Stimulated activated CD4-positive, alpha-beta T cell treated with anti-CD3 and anti-CD28 coated beads, Interleukin-1b, Interleukin-23, amount 100 ng/mL, for 1 hour (primary cell): ENCODE measurements at places on chromosomes 5 and 9.

GRCh38 chr5:40046792-40047191 lies 622.0 kb upstream of the DAB2 start:
- DNase-seq: no peak

DNA sequence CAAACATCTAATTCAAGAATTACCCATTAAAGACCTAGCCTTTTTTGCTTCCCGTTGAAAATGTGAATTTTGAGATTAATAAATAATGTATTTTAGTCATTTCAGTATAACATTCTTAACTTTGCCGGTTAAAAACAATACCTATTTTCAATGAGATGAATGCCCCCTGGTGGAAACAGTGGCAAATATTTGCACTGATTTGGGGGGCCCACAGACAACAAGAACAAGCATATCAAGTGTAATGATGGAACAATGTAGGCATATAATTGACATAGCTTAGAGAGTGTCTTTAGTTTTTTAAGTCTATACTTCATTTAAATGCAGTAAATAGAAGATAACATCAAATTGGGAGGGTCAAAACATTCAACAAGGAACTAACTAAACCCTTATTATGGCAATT lies 111.9 kb downstream of the NTRK2 start:
- no peak for DNase-seq

GRCh38 chr9:93128715-93129224 lies 5.3 kb downstream of the NINJ1 start:
- no peak for DNase-seq

DNA sequence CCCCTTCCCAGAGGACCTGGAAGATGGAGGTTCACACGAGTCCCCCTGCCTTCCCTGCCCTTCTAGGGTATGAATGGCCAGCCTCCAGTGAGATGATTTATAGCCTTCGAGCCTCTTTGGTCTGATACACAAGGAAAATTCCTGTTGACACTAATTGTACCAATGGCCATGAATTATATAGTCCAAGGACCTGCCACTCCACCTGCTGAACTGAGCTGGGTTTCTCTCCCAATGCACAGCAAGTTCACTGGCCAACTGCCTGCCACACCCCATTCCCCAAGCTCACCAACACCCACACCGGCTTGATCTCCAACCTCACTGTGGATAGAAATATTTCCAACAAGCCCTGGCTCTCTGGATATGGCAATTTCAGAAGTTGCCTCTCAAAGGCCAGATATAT lies 9.3 kb upstream of the ADRA1B start:
- no peak for DNase-seq

- DNase-seq: no peak
These were observed 15.4 kb downstream of the CCDC69 start for GRCh38 chr5:151208481-151208914.

GRCh38 chr5:168931638-168932345 lies 352.6 kb upstream of the PANK3 start:
- DNase-seq: no peak

GRCh38 chr9:20376731-20377375 lies 245.4 kb downstream of the MLLT3 start:
- no peak for DNase-seq

GRCh38 chr9:126515001-126515872 lies 98.5 kb upstream of the LMX1B start:
- no peak for DNase-seq

GRCh38 chr9:28155067-28155466 lies 581.8 kb upstream of the C9orf72 start:
- DNase-seq: no peak

DNA sequence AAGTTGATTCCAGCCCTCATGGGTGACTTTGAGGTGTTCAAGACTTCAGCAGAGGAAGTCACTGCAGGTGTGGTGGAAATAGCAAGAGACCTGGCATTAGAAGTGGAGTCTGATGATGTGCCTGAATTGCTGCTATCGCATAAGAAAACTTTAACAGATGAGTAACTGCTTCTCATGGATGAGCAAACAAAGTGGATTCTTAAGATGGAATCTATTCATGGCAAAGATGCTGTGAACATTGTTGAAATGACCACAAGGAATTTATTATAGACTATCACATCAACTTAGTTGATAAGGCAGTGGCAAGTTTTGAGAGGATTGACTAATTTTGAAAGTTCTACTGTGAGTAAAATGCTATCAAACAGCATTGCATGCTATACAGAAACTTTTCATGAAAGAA lies 17.1 kb upstream of the POU4F3 start:
- DNase-seq: no peak

DNA sequence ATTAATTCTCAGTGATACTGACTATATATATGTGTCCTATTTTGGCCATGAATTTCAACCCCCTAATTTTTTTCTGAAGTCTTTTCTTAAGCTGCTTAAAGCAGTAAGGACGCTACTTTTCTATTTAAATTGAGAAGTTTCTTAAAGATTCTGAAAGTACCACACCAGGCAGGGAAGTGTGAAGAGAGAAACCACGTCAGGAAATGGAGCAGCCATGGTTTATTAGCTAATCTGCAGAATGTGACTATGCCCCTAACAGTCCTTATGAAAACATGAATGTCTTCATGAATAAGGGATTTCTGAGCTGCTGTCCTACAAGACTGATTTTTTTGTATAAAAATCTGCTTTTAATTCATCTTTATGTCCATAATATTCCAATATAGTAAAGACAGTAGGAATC lies 1724.3 kb upstream of the C9orf72 start:
- no peak for DNase-seq

- no peak for DNase-seq
These were observed 216.3 kb downstream of the TTLL11 start for GRCh38 chr9:121876658-121877271.

GRCh38 chr9:100307080-100307479 lies 45.7 kb downstream of the TEX10 start:
- DNase-seq: no peak

DNA sequence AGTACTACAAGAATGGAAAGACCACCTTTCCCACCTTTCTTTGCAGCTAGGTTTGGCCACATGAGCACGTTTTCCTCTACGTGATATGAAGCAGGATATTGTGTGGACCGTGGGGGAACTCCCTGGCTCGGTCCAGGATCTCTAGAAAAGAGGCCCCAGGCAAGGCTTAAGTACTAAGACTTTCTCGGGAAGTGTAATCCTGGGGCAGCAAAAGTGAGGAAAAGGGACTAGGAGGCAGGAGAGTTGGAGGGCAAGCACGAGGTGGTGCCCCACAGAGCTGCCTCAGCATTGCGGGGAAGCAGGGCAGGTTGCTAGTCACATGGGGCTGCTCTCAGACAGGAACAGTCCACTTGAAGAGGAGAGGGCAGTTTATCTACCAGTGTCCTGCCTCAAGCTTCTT lies 235.1 kb downstream of the GADD45G start:
- DNase-seq: no peak

- DNase-seq: no peak
These were observed 22.9 kb upstream of the AOPEP start for GRCh38 chr9:94703488-94704140.

GRCh38 chr5:55750499-55750898 lies 12.6 kb downstream of the DDX4 start:
- DNase-seq: no peak

DNA sequence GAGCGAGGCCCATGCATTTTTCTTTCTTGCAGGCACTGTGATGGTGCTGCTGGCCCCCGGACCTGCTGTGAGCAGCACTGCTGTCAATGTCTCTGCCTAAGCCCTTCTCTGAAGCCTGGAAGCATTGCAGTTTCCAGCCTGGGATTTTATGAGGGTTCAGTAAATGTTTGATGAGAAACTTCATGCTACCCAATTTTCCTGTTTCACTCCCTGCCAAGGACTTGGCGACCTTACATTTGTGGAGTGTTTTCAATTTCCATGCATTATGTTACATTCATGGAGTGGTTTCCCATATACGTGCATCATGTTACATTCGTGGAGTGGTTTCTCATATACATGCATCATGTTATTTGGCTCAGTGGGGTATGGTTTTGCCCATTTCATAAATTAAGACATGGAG lies 90.7 kb upstream of the PTCH1 start:
- no peak for DNase-seq

GRCh38 chr5:59091965-59092364 lies 509.1 kb downstream of the RAB3C start:
- DNase-seq: no peak

DNA sequence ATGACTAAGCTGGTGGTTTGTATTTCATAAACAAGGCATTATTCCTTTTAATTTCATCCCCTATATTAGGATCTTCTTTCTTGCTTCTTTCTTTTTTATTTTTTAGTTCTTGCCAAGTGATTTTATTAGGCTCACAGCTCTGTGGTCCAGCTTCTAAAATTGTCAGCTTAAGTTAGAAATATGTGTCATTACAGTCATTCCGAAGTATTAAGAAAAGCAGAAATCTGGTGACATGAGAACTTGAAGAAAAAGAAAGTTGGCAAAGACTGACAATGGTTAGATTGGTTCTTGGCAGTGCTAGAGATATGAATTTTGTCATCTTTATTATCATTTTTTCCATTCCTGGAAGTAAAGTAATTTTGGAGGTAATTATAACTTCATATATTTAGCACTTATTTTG lies 166.5 kb upstream of the PRR16 start:
- no peak for DNase-seq

DNA sequence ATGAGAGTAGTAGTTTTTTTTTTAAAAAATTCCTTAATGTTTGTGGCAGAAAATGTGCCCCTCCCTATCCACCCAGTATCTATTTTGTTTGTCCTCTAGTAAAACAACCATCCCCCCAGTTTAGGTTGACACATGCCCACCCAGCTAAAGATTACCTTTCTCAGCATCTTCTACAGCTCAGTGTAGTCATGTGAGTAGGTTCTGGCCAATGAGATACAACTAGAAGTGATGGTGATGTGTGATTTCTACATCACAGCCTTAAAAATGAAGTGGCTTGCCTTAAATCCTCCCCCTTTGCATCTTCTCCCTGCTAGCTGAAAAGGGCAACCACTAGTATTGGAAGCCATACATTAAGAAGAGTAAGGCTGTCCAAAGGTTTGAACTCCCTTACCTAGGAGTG lies 14.9 kb downstream of the CHD1 start:
- DNase-seq: no peak

DNA sequence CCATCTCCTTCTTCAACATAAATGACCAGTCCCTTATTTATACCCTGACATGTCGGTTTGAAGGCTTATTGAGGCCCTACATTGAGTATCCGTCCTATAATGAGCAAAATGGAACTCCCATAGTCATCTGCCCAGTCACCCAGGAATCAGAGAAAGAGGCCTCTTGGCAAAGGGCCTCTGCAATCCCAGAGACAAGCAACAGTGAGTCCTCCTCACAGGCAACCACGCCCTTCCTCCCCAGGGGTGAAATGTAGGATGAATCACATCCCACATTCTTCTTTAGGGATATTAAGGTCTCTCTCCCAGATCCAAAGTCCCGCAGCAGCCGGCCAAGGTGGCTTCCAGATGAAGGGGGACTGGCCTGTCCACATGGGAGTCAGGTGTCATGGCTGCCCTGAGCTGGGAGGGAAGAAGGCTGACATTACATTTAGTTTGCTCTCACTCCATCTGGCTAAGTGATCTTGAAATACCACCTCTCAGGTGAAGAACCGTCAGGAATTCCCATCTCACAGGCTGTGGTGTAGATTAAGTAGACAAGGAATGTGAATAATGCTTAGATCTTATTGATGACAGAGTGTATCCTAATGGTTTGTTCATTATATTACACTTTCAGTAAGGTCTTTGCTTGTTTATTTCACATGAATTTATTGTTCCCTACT lies 38.2 kb upstream of the BTNL3 start:
- DNase-seq: no peak

DNA sequence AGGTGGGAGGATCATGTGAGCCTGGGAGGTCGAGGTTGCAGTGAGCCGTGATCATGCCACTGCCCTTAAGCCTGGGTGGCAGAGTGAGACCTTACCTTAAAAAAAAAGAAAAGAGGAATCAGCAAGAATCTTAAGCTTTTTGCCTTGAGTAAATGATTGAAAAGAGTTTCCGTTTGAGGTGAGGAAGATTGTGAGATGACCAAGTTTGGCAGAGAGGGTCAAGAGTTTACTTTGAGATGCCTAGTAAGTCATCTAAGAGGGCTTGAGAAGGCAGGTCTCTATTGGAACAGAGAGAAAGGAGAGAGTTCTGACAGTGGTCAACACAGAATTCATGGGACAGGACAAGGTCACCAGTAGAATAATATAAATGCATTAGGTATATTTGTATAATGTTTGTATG lies 572.1 kb downstream of the TLE4 start:
- DNase-seq: no peak

DNA sequence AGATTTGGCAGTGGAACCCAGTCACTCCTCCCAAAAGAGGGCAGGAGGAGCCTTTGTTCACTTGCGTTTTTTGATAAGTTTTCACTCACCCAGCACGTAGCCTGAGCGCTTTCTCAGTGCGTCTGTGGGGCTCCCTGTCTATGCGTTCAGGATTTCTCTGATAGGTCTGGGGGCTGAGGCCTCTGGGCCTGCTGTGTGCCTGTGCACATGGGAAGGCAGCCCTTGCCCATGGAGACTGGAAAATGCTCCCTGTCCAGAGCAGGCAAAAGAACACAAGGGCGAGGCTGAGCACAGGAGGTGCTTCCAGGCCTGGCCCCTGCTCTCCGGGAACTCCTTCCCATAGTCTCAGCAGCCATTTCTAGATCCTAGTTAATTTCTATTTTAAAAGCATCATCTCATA lies 249.9 kb downstream of the FSTL4 start:
- DNase-seq: no peak

DNA sequence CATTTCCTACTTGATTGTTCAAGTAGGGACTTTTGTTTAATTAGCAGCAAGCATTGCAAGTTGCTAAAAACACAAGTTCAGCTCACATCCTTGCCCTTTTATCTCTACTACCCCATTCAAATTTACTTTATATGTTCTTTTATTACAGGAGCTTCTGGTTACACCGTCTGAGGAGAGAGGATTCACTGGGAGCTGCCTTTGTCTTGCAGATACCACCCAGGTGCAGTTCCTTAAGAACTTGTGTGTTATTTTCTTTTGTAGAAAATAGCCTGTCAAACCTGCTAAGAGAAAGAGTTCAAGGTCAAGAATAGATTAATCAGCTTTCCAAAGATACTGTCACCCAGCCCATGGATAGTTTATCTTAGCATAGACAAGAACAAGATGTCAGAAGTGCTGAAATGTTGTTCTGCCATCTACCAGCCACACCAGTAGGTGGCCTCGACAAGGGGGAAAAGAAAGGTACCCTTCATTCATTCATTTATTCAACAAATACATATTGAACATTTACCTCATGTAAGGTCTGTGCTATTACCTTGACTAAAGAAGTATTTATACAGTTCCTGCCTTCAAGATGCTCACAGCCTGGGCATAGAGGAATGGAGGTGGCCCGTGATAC lies 750.3 kb downstream of the MAT2B start:
- DNase-seq: no peak

GRCh38 chr9:129702589-129703520 lies 37.4 kb downstream of the PRRX2 start:
- DNase-seq: no peak
